ENCODE measurements at places on chromosomes 11 and 22.

DNA sequence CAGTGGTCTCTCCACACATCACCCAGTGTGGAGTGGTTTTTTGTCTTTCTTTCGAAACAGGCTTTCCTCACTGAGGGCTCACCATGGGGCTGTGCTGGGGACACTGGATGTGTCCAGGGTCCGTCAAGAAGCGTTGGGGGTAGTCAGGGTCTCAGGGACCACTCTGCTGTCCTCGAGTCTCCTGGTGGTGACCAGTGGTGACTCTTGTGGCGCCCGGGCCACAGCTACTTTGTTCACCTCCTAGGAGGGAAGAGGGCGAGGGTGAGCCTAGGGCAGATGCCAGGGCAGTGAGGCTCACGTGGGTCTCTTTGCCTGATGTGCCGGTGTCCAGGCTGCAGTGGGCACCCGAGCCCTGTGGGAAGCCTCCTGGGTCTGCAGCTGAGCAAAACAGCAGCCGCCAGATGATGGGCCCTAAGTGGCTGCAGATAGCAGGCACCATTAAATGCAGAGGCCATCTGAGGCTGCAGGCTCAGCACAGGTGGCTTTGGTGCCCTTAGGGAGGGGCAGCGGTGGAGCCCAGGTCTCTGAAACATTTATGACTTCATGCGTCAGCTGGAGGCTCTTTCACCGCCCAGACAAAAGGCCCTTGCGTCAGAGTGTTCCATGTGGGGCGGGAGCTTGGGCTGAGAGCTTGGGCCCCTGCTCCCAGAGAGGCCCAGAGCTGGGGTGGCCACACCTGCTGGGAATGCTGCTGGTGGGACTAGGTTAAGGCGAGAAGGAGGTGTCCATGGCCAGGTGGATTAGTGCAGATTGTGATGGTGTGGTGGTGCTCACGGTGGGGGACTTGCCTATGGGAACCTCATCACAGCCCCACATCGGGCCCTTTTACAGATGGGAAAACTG is 29.5 kb downstream of the KCNQ1 start:
- no peak for DNase-seq

- no peak for DNase-seq
Measured at GRCh38 chr11:64764040-64764611, 4.4 kb upstream of the PYGM start.

DNA sequence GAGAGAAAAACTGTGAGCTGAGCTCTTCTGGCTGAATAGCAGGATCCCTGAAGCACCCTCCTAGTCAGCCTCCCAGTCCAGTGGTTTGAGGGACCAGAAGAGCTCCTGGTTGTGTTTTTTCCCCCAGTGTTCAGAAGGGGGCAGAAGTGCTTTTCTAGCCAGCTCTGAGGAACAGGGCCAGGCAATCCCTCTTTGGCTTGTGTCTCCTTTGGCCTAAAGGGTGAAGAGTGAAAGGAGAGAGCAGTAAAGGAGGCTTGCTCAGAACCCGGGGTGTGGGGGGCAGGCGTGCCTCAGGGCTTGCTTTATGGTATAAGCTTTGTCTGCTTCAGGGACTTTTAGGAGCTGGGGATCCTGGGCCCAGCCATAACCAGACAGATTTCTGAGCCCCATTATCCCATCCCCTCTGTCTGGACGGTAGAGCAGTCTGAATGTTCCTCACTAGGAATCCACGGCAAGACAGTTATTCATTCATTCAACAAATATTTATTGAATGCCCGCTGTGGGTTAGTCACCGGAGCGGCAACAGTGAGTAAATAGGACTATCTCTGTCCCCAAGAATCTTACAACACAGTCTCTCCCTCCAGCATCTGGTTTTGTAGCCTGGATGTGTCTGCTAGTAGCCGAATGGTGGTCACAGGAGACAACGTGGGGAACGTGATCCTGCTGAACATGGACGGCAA is 14.5 kb downstream of the ACP2 start:
- DNase-seq: no peak

DNA sequence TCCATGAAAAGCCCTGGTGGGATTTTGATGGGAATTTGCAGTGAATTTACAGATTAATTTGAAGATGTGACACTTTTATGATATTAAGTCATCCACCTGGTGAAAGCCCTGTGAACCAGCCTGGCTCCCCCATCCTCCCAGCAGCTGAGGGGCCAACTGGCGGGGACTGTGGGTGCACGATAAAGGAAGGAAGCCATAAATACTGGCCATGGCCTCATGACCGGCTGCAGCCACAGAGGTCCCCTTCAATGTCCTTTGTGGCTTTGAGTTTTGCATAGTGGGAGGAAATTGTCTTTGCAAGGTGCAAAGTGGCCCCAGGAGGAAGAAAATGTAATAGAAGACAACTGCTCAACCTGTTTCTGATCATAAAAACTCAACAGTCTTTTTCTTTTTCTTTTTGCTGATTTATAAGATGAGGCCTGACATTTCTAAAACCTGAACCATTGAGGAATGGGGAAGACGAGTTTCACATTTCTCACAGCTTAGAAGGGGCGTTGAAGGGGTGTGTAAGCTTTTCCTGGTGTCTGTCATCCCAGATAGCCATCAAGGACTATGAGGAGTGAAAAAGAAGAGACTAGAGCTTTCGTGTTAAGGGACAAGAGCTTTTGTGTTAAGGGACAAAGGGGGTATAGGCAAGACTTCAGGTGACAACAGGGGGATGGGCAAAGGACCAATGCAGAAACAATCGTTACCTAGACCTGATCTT is 6.3 kb upstream of the NDUFV1 start:
- no peak for DNase-seq

GRCh38 chr11:81039916-81040524 is 1599.2 kb upstream of the TENM4 start:
- no peak for DNase-seq

DNA sequence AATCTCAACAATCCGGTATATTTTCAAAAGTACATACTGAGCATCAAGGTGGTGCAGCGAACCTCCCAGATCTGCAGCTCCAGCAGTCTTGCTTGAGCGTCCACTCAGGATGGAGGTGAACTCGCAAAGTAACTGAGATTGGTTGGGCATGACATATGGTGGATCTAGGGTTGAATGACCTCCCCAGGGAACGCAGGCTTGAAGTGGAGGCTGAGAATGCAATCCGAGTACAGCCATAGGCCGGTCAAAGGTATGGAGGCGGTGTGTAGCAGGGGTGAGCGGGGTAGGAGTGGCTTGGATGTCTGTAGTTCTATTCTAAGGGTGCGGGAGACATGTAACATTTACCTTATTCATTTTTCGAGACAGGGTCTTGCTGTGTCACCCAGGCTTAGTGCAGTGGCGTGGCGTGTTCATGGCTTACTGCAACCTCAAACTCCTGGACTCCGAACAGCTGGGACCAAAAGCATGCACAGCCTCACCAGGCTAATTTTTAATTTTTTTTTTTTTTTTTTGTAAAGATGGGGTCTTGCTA is 631 bp upstream of the C22orf39 start:
- DNase-seq: no peak

DNA sequence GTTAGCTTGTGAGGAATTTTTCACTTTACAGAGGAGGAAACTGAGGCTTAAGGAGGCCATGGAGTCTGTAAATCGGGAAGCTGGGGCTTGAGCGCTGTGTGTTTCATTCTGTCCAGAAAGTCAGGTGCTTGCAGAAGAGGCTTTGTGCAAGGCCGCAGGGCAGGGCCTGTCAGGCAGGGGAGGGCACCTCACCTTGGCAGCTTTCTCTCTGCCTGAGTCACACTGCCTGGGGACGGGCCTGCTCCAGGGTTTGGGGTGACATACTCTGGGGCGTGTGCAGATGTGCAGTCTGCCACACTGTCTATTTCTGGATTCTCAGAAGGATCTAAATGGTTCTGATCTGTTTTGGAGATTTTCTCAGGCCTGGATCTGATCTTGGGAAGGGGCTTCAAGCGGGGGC is 8.4 kb downstream of the INCENP start:
- DNase-seq: no peak

DNA sequence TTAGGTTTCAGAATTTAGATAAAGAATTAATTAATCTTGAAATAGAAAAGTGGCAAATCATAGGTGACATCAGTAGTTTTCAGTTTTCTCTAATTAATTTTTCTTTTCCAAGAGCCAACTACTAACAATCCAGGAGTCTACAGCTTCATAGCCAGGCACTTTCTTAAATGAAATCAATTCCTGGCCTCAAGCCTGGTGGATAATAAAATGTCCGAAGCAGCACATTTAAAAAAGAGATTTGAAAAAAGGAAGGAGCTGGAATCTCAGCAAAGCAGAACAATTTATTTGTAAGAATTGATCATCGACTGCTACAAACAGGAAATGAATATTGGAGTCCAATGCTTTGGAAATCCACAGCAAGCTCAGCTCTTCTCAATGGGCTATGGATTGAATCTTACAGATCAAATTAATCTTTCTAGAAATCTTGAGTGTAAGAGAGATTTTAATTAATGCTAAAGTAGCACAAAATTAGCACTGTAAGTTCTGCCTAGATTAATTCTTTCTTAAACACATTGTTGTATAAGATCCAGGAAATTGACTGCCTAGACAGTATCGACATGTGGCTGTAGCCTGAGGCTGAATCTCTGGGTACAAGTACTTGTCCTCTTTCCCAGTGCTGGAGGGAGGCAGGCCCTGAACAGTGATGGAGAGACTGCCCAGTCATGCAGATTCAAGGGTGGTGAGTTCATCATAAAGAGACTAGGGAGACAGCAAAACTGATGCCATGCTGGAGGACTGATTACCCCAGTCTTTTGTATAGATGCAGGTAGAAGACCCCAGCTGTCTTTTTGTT is 167.8 kb upstream of the POU2AF2 start:
- DNase-seq: no peak

DNA sequence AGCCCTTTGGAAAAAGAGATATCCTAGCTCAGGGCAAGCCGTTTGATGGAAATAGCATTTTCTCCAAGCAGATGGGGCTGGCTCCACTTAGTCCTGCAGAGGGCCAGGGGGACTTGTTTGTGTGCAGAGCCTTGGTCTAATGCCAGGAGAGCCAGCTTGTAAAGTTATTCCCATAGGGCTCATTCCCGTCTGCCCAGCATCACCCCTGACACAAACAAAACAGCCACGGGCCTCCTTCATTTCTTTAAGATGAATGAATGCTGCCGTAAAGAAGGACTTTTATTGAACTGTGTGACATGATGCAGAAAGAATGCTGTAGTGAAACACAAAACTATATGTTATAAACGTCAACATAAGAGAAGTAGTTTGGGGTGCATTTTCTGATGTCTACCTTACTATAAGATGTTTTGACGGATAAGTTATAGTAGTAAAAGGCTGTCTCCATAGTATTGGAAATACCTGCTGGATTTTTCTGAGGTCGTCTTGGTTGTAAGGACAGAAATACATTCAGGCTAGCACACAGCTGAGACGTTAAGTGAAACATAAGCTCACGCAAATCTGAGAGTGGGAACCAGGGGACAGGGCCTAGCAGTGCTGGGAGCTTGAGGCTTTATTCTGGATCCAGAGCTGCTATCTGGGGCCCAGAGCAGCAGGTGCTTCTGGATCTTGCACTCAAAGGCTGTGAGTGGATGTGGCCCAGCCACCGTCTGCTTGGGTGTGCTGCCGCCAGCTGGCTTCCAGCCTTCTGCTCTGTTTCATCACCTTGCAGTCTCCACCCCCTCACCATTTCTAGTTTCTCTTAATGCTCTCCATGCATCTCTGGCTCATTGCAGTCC is 53.3 kb downstream of the NCAM1 start:
- DNase-seq: no peak

DNA sequence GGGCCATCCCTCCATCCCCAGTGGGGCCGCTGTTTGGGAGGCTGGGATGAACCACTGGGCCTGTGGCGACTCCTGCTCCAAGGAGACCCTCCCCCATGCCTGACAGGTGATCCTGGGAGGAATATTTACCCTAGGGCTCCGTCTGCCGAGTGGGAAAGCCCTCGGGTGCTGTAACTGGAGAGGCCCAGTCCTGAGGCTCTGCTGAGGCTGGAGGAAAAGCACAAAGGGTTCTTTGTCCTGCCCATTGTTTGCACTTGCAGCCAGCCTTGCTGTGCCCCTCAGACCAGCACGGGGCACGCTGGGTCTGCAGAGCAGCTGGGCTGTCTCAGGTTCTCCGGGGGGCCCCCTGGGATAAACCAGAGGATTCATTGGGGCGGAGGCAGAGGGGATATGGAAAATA is 321.1 kb downstream of the MN1 start:
- no peak for DNase-seq

- no peak for DNase-seq
Measured at GRCh38 chr11:114284021-114284420, 12.2 kb upstream of the NNMT start.

- DNase-seq: no peak
Measured at GRCh38 chr22:25025491-25026400, 73.2 kb downstream of the KIAA1671 start.

GRCh38 chr11:45483416-45483815 is 182.0 kb downstream of the CHST1 start:
- no peak for DNase-seq

GRCh38 chr11:134670247-134670782 is 258.3 kb upstream of the B3GAT1 start:
- no peak for DNase-seq

- DNase-seq: no peak
Measured at GRCh38 chr11:1269957-1270356, 39.5 kb downstream of the TOLLIP start.

DNA sequence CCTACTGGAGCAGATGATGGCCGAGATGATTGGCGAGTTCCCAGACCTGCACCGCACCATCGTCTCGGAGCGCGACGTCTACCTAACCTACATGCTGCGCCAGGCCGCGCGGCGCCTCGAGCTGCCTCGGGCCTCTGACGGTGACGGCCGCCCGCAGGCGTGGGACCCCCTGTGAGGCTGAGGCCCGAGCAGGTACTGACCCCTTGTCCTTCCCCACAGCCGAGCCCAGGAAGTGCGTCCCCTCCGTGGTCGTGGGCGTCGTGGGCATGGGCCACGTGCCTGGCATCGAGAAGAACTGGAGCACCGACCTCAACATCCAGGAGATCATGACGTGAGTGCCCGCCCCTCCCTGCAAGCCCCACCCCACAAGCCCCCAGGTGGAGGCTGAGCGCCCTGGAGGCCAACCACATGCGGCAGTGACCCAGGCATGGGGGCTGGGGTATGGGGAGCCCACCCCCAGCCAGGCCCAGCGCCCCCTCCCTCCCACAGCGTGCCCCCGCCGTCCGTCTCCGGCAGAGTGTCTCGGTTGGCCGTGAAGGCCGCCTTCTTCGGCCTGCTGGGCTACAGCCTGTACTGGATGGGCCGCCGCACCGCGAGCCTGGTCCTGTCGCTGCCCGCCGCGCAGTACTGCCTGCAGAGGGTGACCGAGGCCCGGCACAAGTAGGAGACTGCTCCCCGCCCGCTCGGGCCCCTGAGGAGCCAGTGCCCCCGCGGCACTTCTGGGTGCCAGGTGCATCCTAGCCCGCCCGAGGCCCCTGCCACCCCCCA is 2.8 kb upstream of the SELENOO start:
- DNase-seq: no peak

DNA sequence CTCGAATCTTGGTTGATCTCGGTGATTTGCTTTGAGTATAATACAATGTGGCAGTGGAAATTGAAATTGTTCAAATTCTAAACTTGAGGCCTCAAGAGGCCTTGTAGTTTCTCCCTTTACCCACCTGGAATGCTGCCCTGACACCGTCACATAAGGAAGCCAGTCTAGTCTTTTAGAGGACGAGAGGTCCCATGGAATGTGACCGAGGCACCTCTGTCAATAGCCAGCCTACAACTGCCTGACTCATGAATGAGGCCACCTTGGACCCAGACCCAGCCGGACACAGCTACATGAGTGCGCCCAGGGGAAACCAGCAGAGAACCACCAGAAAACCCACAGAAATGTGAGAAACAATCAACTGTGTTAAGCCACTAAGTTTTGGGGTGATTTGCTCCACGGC is 52.5 kb downstream of the RPL27A start:
- no peak for DNase-seq

Measured in activated CD4-positive, alpha-beta T cell treated with anti-CD3 and anti-CD28 coated beads, Interleukin-2, amount 50 U/mL, for 24 hours (primary cell).